Chondrocyte (in vitro differentiated cells): ENCODE measurements at places on chromosomes 2 and 18.

DNA sequence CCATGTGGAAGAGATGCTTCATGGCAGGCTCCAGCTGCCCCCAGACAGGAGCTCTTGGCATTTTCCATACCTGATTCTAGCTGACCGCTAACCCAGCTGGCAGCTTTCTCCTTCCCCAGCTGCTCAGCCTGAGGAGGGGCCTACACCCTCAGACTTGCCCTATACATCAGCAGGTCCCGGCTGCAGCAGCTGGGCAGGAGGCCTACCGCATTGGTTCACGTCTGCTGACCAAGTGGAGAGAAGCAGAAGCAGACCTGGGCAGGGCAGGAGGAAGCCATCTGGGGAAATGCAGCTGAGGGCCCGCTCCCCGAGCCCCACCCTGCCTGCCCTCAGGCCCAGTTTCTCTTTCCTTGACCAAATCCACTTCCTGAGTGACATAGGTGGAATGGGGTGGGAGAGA is 50.7 kb downstream of the LBH start:
- no peak for DNase-seq

- no peak for DNase-seq
Observed at GRCh38 chr2:1947316-1947715, 203.0 kb upstream of the PXDN start.

GRCh38 chr2:226208726-226209125 is 590.9 kb downstream of the IRS1 start:
- DNase-seq: no peak

- no peak for DNase-seq
Observed at GRCh38 chr2:229715895-229716507, 1.6 kb upstream of the DNER start.

DNA sequence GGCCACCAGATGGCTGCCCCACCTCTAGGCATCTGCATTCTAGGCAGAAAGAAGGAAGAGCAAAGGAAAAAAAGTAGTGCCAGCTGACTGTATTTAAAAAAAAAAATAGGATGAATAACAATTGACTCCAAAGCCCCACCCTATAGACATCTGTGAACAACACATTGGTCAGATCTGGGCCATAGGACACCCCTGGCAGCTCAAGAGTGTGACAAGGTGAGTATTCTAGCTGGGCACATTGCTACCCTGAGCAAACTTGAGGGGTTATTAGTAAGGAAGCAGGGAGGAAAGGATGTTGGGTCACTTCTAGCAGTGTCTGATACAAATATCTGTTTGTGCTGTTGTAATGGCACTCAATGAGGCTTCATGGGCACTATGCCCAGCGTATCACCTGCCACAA is 58.6 kb upstream of the NPAS2 start:
- DNase-seq: no peak

- no peak for DNase-seq
Observed at GRCh38 chr18:79748321-79749180, 49.2 kb upstream of the KCNG2 start.

DNA sequence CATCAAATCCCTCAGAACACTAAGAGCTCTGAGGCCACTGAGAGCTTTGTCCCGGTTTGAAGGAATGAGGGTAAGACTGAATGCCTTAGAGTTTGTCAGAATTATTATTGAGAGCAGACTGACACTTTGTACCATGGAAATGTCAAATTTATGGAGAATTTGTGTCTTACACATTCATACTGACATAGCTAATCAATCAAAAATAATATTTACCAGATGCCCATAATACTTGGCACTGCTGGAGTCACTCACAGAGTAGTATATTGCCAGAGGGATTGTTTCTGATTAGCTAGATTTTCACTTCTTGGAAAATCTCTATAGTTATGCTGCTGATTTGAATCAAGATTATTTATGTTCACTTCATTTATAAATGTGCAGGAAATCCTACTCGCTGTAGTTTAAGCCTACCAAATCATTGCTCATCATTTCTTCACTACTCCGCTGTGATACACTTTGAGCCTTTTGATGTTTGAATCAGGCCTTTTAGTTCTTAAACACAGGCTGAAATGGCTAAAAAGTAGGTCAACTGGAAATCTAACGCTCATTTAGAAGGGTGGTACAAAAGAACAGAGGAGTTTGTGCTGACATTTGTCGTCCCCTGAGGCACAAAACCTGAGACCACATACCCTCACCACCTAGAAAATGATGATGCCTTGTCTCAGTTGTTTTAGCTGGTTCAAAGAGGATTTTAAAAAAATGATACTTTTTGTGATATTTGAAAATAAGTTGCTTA is 96.1 kb upstream of the CSRNP3 start:
- DNase-seq: no peak

DNA sequence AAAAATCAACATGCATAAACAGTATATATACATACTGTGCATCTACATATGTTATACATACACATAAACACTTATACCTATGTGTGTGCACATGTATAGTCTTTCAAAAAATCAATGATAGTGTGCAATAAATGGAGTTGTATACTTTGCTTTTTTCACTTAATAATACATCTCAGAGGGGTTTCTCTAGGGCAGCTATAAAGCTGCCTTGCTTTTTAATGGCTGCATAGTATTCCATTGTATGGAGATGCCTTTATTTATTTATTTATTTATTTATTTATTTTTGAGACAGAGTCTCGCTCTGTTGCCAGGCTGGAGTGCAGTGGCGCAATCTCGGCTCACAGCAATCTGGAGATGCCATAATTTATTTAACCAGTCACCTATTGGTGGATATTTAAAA is 7.4 kb upstream of the RNF125 start:
- DNase-seq: no peak

DNA sequence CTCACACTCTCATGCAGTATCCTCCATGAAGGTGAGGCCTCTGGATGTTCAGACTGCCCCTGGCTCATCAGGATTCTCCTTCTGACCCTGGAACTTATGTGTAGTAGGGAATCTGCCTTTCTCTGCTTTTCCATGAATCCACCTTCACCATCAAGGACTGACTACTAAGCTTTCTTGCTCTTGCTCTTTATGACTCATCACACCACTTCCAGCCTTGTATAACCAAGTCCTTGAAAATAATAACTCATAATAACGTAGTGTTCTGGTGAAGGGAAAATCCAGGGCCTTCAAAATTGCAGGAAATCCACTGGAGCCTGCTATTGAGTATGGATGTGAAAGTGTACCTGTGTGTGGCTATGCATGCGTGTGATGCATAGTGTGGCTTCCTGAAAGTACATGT is 11.3 kb upstream of the KCNS3 start:
- no peak for DNase-seq

- DNase-seq: no peak
Observed at GRCh38 chr2:174052584-174052976, 87.4 kb upstream of the SP3 start.

- DNase-seq: no peak
Observed at GRCh38 chr2:58527647-58528046, 286.5 kb upstream of the FANCL start.

- no peak for DNase-seq
Observed at GRCh38 chr2:229287823-229288222, 16.7 kb upstream of the PID1 start.

GRCh38 chr2:138000009-138000408 is 35.7 kb downstream of the HNMT start:
- no peak for DNase-seq

DNA sequence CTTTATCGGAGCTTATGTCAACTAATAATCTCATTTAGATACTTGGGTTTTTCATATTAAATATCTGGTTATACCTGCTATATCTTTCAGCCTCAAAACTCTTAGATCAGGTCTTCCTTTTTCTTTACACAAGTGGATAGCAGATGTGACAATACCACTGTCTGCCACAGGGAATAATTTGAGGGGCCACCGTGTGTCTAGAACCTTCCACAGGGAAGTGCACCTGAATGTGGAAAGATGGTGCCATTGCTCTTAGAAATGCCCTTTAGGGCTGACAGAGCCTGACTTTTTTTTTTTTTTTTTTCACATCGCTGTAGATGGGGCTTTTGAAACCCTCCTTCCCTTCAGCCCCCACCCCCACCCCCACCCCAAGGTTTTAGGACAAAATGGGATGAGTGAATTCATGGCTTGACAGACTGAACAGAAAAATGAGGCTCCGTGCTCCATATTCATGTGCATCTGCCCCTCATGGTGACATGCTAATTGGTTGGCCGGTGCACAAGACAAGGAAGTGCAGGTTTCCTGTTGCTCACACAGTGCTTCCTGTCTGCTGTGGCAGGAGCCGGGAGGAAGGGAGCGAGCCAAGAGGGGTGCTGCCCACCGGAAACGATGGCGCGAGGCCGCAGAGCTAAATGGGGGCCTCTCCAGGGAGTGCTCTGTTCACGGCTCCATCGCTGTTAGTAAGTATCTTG is 246.0 kb downstream of the LDLRAD4 start:
- no peak for DNase-seq

GRCh38 chr18:25230658-25231326 is 121.2 kb downstream of the ZNF521 start:
- no peak for DNase-seq
